ENCODE measurements at places on chromosomes 2 and 18.

DNA sequence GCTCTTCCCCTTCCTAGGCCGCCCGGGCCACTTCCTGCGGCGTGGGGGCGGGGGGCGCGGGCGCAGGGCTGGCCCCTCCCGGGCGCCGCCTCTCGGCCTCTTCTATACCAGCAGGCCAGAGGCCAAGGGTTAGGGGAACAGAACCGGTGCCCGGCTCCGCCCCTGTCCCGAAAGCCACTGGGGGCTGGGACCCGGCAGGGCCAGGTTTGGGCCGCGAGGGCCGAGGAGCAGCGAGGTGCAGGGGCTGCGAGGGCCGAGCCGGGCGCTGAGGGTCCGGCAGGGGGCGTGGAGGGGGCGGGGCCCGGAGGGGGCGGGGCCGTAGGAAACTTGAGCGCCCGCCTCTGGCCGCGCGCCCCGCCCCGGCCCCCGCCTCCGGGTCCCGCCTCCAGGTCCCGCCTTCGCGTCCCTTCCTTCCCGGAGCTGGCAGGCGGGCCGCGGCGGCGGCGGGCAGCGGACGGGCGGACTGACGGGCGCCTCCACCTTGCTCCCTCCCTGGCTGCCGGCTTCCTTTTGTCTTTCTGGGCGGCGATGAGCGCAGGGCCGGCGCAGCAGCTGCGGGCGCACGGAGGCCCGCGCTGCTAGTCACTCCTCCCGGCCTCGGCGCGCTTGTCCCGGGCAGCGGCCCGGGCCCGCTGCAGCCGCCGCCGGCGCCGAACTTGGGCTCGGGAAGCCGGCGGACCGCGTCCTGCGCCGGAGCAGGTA lies at the start of gene HPCAL1:
Gene HPCAL1 (plus strand): TSS at position 426 of the 702 bp plus-strand sequence. CDS start 116,854 bp downstream, outside the sequence.
- peak; percentile 82 for DNase-seq

DNA sequence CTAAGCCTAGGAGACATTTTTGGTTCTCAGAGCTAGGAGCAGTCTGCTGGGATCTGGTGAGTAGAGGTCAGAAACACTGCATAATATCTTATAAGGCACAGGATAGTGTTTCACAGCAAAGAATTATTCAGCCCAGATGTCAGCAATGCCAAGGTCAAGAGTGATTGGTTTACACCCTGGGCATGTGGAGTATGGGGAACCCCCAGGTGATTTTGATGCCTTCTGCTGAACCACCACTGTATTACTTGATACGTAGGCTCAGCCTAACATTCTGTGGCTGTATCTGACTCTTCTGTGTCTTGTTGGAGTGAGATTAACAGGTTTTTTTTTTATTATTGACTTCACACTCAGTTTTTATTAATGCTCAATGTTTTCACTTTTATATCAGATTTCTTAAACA lies 6.0 kb downstream of the DDX18 start:
- no peak for DNase-seq

DNA sequence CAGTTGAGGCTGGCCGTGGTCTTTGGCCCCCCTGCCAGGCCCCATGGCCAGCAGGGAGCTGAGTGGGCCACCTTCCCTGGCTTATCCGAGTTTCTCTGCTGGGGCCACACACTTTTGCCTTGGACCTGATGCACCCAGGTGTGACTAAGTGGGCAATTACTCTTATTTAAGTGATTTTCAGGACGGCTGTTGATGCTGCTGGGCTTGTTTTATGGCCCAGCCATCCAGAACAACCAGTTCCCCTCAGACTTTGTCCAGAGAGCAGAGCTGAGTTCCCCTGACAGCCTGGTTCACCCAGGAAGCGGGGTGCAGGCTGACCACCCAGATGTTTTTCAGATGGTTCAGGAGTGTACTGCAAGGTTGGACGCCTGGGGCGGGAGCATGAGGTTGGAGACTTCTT lies 68.8 kb downstream of the GLI2 start:
- no peak for DNase-seq

GRCh38 chr2:30778611-30779010 lies 28.6 kb downstream of the CAPN13 start:
- no peak for DNase-seq

GRCh38 chr18:55517055-55517454 lies 70.9 kb downstream of the TCF4 start:
- DNase-seq = no peak

DNA sequence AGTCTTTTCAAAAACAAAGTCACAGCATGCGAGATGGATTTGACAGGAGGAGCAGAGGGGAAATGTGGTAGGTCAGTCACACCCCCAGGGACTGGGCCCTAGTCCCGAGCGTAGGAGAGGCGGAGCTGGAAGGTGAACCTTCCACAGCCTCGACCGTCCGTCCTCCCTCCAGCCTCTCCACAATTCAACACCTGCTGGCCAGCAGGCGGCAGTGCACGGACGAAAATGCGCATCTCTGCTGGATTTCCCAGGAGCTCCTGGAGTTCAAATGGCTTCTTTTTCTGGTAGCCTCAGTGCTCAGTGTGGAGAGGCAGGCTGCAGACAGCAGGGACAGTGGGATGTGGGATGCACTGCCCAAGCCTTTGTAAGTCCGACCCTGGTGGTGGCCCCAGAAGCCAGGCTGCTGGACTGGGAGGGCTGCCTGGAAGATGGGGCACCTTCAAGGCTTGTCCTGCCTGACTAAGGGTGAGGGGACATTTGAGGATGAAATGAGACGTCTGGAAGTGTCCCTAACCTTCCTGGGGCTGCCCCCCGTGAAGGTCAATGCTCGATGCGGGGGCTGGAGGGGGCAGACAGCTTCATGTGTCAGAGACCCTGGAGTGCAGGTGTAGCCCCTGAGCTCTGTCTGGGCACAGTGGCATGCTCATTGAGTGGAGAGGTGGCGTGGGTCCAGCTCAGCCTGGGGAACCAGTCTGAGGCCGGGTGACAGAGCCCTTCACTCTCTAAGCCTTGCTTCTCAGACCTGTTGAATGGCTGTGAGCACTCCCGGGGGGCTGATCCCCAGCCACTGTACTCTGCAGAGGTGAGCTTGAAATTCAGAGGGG lies 189.5 kb downstream of the TFCP2L1 start:
- DNase-seq = peak; percentile 31

GRCh38 chr18:3675994-3676393 lies 226.0 kb downstream of the TGIF1 start:
- DNase-seq = no peak

- no peak for DNase-seq
These were observed 188.8 kb upstream of the PGAP1 start for GRCh38 chr2:197115325-197115724.

- no peak for DNase-seq
These were observed 127.4 kb downstream of the RTTN start for GRCh38 chr18:70078106-70078505.

DNA sequence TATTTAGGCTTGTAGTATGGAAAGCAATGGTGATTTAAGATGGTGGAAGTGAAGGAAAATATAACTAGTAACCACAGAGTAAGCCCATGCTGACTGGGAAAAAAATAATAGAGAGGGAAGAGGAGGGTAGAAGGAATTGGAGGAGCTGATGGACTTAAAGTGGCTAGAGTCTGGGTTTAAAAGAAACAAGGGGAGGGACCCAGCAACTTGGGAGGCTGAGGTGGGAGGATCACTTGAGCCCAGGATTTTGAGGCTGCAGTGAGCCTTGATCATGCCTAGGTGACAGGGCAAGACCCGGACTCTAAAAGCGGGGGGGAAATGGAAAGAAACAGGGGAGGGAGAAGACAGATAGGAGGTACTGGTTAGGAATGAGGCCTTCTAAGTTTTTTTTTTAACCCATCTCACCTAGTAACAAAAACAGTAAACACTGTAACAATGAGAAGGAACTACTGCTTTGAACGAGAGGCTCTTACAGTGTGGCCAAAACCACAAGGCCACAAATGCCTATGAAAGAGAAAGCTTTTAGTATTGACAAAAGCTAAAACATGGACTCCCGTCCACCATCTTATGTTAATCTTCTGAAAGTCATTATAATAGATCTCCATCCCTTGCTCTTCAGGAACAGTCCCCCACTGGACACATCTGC lies 26.6 kb downstream of the METTL8 start:
- DNase-seq = no peak

DNA sequence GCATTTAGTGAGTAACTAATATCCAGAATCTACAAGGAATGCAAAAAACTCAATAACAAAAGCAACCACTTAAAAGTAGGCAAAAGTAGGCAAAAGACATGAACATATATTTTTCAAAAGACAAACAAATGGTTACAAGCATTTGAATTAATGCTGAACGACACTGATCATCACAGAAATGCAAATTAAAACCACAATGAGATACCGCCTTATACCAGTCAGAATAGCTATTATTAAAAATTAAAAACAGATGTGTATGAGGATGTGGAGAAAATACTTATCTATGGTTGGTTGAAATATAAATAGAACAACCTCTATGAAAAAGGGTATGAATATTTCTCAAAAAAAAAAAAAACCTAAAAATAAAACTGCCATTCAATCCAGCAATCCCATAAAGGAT lies 51.7 kb downstream of the SNTG2 start:
- peak; percentile 29 for DNase-seq

DNA sequence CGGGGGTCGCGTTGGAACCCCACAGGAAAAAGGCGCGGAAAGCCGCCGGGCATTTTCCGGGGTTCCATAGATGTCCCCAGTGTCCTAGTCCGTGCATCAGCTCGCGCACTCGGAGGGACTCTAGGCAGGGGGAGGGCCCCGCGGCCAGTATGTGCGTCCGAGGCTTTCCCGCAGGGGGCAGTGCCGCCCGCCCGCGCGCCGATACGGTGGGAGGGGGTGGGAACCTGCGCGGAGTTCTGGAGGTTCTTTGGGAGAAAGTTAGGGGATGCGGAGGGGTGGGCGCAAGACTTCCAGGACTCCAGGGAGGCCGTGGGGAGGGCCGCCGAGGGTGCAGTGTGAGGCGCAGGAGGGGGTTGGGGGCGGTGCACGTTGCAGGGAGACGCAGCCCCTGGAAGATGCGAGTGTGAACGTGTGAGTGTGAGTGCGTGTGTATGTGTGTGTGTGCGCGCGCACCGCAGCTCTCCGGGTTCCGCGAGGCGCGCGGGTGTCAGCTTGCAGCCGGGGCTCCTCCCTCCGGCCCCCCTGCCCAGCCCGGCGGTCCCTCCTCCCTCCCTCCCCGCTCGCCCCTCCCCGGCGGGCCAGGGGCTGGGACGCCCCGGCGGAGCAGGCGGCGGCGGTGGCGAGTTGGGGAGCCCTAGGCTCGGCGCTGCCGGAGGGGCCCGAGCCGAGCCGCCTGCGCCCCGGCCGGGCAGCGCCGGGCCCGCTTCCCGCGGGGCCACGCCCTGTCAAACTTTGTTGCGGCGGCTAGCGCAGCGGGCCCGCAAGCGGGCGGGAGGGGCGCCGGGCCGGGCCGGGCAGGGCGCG lies at the start of gene TCF7L1:
Gene TCF7L1 (plus strand): TSS at position 559 of the 804 bp plus-strand sequence. CDS start 293 bp downstream, outside the sequence.
- peak; percentile 91 for DNase-seq

- no peak for DNase-seq
These were observed 126.8 kb downstream of the PXDN start for GRCh38 chr2:1617425-1618021.

GRCh38 chr2:231542136-231542535 lies 11.9 kb upstream of the NMUR1 start:
- no peak for DNase-seq

DNA sequence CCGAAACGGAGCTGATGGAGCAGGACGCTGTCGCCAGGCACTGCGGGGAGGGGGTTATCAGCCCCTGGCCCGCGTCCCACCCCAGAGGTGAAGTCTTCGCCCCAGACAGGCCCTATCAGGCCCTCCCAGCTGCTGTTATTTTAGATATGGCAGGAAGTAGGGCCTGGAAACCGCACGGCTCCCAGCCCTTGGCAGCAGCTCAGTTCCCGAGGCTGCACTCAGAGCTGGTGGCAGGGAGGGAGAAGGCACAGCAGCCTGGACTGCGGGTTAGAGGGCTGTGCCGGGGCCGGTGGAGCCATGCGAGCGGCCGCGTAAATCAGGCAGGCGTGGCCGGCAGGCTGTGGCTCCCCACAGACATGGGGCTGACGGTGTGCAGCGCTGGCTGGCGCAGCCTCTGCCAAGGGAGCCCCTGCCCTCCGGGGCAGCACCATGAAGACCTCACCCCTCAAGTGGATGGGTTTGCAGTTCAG lies 111.4 kb downstream of the NFATC1 start:
- peak; percentile 58 for DNase-seq

DNA sequence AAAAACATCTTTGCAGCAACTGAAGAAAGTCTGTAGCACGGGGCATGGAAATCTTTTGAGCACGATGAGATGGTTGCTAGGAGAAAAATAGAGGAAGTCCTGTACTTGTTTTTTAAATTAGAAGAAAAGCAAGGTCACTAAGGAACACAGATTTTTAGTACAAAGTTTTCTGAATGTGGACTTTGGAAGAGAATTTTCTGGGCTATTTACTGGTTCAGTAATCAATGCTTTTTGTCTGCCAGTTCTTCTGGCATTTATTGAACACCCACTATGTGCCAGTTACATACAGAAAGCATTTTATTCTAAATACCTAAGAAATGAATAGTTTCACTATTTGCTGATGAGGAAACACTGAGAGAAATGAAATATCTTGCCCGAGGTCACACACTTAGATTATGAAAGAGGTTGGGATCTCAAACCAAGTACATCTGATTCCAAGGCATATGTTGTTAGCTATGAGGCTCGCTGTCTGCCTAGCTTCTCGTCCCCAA lies 15.6 kb upstream of the MAP3K20 start:
- no peak for DNase-seq

GRCh38 chr18:36108601-36109000 lies 20.5 kb downstream of the SLC39A6 start:
- no peak for DNase-seq

- DNase-seq = no peak
These were observed 25.1 kb downstream of the MFF start for GRCh38 chr2:227349989-227350612.

Data from fibroblast of skin of right quadriceps (primary cell).